Renal cortical epithelial cell (primary cell): ENCODE measurements at places on chromosomes 4 and X. TPM values are rescaled to one million over a fixed set of nuclear protein-coding genes. Genes with fewer than 3 reads are reported as not detected.

DNA sequence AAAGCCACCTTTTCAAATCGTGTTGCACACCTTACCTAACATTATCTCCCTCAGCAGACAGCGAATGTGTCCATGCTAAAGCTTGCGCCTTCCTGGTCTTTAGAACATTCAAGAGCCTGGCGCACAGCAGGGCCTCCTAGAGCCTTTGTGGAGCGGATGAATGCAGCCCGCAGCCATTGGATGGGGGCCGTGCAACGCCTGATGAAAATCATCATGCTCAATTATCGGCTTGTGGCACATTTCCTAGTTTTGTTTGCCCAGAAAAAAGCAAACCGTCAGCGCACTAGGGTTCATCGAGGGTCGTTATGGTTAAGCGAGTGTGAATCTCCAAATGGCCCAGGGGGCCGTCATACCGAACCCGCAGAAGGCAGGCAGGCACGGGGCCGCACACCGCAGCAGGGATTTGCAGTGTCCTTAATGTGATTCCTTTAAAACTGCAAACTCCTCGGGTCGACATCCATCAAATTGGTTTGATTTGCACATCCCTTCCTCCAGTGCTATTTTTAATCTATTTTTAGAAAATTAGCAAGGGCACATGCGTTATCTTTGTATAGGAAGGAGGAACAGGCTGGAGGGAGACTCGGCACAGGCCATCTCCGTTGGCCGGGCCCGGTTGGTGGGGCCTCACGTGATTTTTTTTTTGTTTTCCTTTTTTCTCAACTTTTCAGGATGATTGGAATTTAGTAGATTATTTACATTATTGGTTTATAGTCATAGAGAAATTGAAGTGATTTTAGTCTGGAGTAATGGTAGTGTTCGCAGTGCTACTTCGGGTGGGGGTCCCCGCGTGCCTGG, 53.1 kb downstream of the ABLIM2 start:
- no peak for DNase-seq

Gene USP26
- total RNA-seq, result not detected in 2 replicates

- DNase-seq, result no peak
Measured at GRCh38 chrX:106220177-106220576, 52.1 kb downstream of the PWWP3B start.

GRCh38 chr4:150224896-150225591, 146.8 kb downstream of the DCLK2 start:
- DNase-seq, result peak; percentile 39

GRCh38 chrX:38923451-38923969, 122.3 kb downstream of the MID1IP1 start:
- no peak for DNase-seq

Gene DCLK2
- total RNA-seq, result 2.7 and 6.4 TPM in 2 replicates

DNA sequence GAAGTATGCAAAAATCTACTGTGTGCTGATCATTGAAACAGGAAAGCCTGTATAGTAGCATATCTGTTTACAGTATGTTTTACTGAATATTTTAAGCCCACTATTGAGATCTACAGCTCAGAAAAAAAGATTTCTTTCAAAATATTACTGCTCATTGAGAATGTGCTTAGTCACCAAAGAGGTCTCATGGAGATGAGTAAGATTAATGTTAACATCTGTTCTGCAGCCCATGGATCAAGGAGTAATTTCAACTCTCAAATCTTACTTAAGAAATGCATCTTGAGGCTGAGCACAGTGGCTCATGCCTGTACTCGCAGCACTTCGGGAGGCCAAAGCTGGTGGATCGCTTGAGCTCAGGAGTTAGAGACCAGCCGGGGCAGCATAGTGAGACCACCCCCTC, 3.3 kb downstream of the RNF4 start:
- DNase-seq, result no peak

- no peak for DNase-seq
Measured at GRCh38 chrX:150163956-150164726, 199.0 kb upstream of the MAMLD1 start.

DNA sequence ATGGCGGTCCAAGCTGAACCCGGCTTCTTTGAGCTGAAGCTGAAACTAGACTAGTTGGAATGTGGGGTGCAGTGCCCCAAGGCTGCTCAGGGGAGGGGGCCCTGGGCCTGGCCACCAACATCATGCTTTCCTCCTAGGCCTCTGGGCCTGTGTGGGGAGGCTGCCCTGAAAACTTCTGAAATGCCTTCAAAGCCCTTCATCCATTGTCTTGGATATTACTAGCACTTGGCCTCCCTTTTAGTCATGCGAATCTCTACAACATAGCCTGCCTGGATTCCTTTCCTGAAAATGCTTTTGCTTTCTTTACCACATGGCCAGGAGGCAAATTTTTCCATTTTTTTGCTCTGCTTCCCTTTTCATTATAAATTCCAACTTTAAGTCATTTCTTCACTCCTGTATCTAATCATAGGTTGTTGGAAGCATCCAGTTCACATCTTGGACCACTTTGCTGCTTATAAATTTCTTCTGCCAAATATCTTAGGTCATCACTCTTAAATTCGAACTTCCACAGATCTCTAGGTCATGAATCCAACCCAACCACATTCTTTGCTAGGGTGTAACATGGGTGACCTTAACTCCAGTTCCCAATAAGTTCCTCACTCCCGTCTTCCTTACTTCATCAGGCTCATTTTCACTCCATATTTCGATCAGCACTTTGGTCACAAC, 103.4 kb downstream of the DDIT4L start:
- DNase-seq, result no peak

DNA sequence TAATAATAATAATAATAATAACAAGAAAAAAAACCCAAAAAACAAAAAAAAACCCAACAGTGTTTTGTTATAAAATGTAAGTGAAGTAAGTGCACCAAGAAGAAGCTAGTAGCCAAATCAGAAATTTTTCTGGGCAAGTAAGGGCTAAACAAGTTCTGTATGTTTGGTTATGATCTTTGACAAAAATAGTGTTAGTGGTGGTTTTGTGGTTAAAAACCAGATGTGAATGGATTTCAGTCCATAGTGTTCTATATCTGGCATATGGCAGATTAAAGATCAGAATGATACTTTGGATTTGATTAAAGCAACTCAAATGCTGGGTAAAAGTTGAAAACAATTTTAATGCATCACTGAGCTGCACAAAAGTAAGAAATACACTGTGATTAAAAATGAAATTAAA, 116.5 kb upstream of the NDST4 start:
- no peak for DNase-seq
